Kidney (tissue), 22 donors: ENCODE measurements at places on chromosomes 6 and 20. TPM values are rescaled to one million over a fixed set of nuclear protein-coding genes. Genes with fewer than 3 reads are reported as not detected.

Gene AK9
- 10.9 TPM for total RNA-seq

Gene TFAP2D
- not detected for total RNA-seq

Gene ZNF311
- 1.6 TPM for total RNA-seq

Gene RBBP8NL
- total RNA-seq, result 0.13 TPM
